ENCODE measurements at places on chromosomes 4 and X.

GRCh38 chr4:99893839-99894160 is 427 bp downstream of the LAMTOR3 start:
- H3K36me3 ChIP-seq = no peaks in the 10 kb centered on the region
- H3K27ac ChIP-seq = no peak overlapping the region
- peaks cover 8% of the 10 kb centered on the region for H3K4me1 ChIP-seq

GRCh38 chr4:30402276-30402675 is 317.9 kb upstream of the PCDH7 start:
- no peak overlapping the region for H3K27ac ChIP-seq
- no peaks in the 10 kb centered on the region for H3K36me3 ChIP-seq
- H3K4me1 ChIP-seq = no peaks in the 10 kb centered on the region
- no peak for DNase-seq

DNA sequence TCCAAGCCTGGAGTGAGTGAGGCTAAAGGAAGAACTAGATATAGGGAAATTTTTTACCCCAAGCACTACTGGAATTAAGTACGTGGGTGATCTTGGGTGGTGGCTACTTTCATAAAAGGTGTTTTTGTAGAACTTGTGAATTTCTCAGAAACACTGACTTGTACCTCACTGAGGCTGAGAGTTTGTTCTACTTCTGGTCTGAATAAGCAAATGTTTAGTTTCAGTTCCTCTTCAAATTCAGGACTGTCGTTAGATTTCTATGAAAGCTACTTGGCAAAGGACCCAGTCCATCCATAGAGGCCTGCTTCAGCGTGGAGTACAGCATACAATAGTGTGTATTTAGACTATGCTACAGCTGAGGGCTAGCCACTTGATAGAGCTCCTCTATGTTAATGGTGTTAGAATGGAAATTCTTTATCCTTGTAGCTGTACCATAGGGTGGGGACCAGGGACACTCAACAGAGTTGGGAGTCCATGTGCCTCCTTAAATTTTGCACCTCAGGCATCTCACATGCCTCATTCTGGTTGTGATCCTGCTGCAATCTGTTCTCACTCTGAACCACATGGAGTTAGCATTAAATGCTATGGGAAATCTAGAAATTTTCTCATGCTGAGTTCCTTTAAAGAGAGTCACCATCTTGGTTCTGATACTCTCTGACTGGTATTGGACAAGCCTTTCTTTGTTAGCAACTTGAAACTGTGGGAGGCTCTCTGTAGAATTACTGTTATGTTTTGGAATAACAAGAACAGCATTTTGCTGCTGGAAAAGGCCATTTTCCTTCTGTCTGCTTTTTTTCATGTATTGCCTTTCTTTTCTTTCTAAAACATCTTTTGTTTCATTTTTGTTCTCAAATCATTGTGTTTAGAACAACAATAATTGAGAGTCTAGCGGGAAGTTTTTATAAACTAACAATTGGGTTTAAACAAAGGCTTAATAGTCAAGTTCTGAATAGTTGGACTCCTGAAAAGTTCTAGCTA is 86.8 kb downstream of the PDGFRA start:
- no peaks in the 10 kb centered on the region for H3K4me1 ChIP-seq
- H3K27ac ChIP-seq = no peak overlapping the region
- H3K36me3 ChIP-seq = no peaks in the 10 kb centered on the region
- H3K27me3 ChIP-seq = no peaks in the 10 kb centered on the region
- DNase-seq = no peak

GRCh38 chrX:40938423-40938822 is 146.8 kb upstream of the USP9X start:
- H3K4me3 ChIP-seq = no peak overlapping the region
- H3K4me1 ChIP-seq = no peaks in the 10 kb centered on the region
- no peaks in the 10 kb centered on the region for H3K27me3 ChIP-seq
- no peak for DNase-seq
- H3K27ac ChIP-seq = no peak overlapping the region
- H3K36me3 ChIP-seq = no peaks in the 10 kb centered on the region

All from ovary (tissue), 10 donors.